HEK293T (cell line): ENCODE measurements at places on chromosomes 16 and 17.
A peak's percentile ranks its signal among the peaks of the same experiment; 100 is the strongest.

- no peak for DNase-seq
Observed at GRCh38 chr17:27386206-27387075, 69.8 kb upstream of the KSR1 start.

- DNase-seq: no peak
Observed at GRCh38 chr17:72996791-72997190, 95.7 kb downstream of the SLC39A11 start.

DNA sequence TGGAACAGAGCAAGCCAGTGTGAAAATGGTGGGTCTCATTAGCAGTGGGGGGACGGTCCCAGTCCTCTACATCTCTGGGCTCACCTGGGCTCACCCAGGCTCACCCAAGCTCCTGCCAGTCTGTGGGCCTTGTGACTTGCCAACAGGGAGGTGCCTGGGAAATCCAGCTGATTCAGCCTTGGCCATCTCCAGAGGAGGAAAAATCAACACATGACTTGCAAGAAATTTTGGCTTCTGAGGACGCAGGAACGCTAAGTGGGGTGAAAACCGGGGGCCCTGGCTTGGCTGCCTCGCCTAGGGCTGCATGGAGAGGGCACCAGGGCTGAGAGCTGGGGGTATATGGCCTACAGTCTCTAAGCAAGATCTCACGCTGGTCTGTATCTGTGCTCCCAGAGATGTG is 47.7 kb downstream of the VAC14 start:
- DNase-seq: no peak

DNA sequence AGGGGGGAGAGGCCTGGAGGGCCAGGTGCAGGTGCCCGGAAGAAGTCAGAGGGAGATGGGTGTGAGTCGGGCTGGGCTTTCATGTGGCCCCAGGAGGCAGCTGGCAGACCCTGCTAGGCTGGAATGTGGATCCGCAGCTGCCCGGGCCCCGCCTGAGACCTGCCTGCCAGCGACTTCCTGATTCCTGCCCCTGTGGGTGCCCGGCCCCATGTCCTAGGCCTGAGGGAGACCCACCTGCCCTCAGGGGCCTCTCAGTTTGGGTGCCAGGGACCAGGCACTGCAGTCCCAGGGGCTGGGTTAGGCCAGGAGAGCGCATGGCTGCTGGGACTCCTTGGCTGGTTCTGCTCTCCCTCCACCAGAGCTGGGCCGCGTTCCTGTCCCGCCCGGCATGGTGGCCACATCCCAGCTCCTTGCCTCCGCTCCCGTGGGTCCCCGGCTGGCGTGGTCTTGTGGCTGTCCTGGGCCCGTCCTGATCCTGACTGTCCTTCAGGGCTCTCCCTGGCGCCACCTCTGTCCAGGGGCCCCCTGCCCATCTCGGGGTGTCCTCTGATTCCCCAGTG is 22.1 kb upstream of the SPNS2 start:
- DNase-seq: no peak

DNA sequence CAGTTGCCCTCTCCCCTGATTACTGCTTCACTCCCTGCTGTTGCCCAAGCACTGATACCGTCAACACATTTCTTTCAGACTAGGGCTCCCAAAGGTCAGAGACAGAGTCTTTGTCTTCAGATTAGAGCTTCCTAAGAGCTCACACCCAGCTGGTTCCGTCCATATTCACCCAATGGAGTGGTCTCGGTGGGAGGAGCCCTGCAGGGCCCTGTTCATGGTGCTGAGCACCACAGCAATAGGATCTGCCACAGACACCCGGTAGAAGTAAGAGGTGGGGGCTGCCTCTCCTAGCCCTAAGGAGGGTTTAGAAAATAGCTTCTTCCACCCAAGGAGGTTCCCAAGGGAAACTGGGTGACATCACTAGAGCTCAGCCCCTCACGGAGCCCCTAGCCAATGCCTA is 128.3 kb downstream of the CCDC144A start:
- no peak for DNase-seq

DNA sequence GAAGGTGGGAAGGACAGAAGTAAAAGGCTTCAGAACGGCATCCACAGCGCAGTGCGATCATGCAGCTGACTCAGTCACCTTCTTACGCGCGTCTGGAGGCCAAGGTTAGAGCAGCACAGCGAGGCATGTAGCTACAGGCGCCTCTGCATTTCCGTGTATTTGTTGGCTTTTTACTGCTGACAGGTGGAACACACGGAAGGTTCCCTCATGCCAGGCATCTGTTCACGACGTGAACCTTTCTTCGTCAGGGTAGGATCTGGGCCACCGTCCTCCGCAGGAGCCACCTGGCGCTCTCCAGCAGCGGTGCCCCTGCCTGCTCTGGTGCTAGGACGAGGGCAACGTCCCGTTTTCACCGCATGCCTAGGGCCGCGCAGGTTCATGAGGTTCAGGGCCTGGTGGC is 15.3 kb downstream of the TMEM204 start:
- no peak for DNase-seq

DNA sequence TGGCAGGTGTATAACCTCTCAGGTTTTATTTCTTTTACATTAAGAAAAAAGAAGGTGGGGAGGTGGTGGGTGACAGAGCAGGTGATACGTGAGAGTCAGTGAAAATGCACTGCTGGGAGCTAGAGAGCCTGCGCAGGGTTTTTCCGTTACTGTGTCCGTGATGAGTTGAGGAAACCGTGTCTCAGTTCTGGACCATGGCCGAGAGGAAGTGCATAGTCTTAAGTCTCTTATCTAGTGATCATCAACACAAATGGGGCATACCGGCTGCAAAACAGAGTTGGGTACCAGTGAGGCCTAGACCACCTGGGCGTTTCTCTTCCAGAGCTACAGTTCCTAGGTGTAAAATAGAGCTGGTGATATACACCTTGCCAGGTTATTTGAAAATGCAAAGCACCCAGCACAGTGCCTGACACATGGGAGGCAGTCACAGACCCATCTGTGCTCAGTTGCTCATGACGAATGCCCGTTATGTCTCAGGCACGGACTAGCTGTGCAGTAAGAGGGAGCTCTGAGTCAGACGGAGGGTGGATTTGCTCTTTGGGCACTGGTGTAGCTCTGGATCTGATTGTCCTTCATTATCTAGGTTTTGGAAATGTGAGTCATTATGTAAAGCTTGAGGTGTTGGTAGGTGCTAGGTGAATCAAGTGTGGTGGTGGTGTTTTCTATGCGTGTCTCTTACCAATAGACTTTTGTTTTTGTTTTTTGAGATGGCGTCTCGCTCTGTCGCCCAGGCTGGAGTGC is 60.9 kb downstream of the RPTOR start:
- DNase-seq: no peak

DNA sequence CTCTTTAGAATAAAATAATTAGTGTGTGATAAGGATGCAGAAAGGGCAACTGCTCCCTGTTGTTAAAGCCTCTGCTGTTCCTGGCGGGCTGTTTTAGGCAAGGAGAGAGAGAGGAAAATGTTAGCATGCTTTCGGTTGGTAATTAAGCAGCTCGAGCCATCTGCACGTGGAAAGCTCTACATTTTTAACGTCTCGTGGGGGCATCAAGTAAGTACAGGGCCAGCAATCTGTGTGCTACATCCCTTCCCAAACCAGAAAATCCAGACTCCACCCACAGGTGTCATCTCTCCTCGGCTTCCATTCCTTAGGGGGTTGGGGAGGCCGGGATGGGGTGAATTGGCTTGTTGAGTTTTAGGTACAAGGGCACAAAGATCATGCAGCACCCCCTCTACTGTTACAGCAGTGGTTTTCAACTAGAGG is 62.4 kb upstream of the MARCHF10 start:
- no peak for DNase-seq

DNA sequence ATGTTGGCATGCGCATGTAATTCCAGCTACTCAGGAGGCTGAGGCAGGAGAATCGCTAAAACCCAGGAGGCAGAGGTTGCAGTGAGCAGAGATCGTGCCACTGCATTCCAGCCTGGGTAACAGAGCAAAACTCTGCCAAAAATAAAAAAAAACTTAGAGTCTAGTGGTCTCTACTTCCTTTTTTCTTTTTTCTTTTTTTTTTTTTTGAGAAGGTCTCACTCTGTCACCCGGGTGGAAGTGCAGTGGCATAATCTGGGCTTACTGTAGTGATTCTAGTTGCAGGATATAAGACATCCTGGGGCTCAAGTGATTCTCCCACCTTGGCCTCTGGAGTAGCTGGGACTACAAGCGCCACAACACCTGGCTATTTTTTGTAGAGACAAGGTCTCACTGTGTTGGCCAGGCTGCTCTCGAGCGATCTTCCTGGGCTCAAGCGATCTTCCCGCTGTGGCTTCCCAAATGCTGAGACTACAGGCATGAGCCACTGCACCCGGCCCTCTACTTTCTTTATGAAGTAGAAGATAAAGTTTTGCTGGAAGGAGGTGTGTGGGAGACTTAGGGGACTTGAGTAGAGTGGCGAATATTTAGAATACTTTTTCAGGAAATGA is 47.9 kb upstream of the TAOK1 start:
- no peak for DNase-seq

DNA sequence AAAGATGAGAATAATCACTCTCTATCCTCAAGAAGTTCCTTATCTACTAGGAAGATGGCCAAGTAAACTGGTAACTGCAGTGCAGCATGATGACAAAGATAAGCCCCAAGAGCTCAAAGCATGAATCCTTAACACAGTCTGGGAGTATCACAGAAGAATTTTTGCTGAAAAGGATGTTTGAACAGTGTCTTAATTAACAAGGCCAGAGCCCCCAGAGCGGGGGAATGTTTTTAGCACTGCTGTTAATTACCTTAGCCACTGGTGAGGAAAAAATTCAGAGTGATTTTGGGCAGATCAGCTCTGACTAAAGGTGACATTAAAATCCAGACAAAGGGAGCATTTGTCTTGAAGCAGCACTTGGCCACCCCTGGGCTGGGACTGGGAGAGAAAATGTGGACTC is 30.1 kb downstream of the ADAMTS18 start:
- DNase-seq: no peak

GRCh38 chr16:67394155-67395104 is 1.1 kb upstream of the TPPP3 start:
- DNase-seq: no peak

DNA sequence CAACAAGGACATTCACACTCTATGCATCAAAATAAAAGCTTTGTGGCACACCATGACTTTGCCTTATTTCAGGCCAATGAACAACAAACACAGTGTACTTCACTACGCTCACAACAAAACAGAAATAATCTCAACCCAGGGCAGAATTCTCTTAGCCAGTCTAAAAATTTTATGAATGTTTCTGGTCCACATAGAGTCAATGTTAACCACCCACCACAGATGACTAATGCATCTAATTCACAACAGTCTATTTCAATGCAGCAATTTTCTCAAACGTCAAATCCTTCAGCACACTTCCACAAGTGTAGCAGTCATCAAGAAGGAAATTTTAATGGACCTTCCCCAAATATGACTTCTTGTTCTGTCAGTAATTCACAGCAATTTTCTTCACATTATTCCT is 101.7 kb downstream of the CHD9 start:
- no peak for DNase-seq

GRCh38 chr17:68854452-68854851 is 100.7 kb downstream of the ABCA8 start:
- DNase-seq: no peak

- peak; percentile 81 for DNase-seq
Observed at GRCh38 chr17:50269477-50270434, 4.5 kb upstream of the TMEM92 start.

GRCh38 chr16:19683453-19684236 is 34.4 kb downstream of the KNOP1 start:
- no peak for DNase-seq

DNA sequence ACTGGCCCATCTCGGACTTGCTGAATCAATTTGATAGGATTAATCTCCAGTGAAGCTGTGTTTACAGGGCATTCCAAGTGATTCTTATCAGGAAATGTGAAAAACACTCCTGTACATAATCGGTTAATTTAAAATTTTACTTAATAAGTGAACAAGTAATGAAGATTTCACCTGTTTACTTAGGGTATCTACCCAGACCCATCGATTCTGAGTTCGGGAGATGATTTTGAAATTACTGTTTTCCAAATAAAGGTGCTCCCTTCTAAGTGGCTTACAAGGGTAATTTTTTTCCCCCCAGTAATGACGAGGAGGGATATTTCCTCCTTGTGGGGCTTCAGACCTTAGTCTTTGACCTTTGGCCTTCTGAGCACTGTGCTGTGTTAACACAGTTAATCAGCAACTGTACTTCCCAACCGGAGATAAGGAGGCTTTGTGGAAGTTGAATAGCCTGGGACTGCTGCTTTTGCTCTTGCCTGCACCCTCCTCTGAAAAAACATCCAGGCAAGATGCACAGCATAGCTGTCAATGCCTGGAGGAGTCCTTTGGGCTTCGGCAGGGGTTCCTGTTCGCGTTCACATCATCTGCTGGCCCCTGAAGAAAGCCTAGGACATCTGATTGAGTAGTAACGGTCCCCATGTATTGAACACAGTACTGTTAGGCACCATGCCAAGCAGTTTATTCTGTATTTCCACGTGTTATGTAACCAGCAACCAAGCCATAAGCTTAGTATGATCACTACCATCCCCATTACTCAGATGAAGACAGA is 1.8 kb downstream of the FAHD1 start:
- DNase-seq: no peak

GRCh38 chr17:47246120-47246519 is 7.5 kb upstream of the ITGB3 start:
- no peak for DNase-seq

DNA sequence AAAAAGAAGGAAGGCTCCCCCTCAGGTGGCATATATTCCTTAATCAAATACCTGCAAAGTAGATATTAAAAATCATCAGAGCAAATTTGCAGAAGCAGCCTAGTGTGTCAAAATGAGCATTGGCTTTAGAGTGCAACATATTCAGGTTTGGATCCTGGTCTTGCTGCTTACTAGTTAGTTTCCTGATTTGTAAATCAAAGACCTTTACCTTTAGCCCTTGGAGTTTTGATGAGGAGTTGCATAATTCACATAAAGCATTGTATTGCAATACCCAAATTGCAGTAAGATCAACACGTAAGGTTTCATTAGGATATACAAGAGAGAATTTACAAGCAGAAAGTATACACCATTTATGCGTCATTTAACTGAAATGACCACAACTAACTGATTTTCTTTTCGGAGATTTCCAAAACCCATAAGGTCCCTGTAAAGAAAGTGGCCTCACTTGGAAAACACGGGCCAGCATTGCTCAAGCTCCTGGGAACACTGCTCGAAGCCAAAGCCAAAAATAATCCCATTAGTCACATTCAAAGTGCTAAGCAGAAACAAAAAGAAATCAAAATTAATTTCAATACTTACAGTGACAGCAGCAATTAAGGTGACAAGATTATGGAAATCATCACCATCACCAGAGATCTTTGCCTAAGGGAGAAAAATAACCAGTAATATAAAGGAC is 415.9 kb upstream of the ERCC4 start:
- no peak for DNase-seq

GRCh38 chr17:29107933-29108822 is 65.2 kb downstream of the PIPOX start:
- DNase-seq: no peak

GRCh38 chr17:8018436-8018835 is 16.0 kb downstream of the GUCY2D start:
- no peak for DNase-seq

- no peak for DNase-seq
Observed at GRCh38 chr16:56898847-56899246, 33.1 kb upstream of the HERPUD1 start.

DNA sequence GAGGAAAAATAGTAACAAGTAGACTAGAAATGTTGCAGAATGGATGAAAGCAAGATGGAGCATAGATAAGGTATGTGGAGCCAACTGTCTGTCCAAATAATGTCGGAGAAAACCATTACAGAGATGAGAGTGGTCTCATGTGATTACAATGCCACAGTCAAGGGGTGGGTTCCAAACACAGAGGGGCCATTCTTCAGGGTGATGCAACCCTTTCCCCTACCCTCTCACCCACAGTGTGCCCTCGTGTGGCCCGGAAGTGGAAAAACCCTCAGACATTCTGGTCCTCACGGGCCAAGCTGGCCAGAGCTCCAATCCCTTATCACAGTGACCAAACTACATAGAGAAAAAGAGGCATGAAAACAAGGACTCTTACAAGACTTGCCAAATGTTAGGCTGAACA is 17.7 kb upstream of the HS3ST3A1 start:
- DNase-seq: no peak
